ENCODE measurements at places on chromosomes 3 and 15. TPM values are rescaled to one million over a fixed set of nuclear protein-coding genes. Genes with fewer than 3 reads are reported as not detected.

The IL17RC gene
- 31.2 TPM for total RNA-seq

The CCDC39 gene
- not detected for total RNA-seq

The EFCC1 gene
- total RNA-seq, result 9.2 TPM

- no peak for DNase-seq
These were observed 46.8 kb upstream of the C3orf70 start for GRCh38 chr3:185199671-185200070.

DNA sequence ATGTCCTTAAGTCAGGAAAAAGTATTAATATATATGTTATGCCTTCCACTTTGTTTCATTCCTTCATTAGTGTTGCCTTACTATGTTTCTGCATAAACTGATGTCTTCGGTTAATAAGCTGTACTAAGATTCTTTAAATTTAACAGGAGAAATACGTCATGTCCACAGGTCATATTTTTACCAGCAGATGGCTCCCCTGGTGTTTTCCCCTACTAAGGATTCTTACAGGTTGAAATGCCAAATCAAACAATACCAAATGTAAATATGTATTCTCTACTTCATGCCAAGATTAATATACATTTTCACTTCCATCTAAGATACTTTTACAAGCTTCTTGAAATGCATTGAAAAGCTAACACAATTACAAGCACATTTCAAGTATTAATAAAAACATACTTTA is 1602.1 kb downstream of the SI start:
- no peak for DNase-seq

GRCh38 chr3:148203297-148204010 is 494.2 kb upstream of the AGTR1 start:
- no peak for DNase-seq

DNA sequence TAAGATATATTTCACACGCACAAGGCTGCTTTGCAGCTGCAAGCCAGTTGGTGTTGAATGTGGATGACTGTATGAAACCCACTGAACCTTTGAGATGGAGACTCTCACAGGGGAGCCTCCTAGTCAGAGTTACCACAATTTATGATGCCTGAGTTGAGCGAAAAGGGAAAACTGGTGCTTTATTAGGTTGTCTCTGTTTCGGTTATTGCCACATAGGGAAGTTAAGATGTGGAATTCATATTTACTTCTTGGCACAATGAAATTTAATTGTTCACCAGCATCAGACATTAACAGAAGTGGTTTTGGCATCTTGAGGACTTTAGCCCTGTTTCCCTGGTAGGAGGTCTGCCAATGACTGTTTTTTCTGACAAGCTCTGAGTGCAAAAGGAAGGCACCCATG is 358.2 kb downstream of the SQOR start:
- DNase-seq, result no peak

GRCh38 chr3:157785102-157785826 is 282.0 kb upstream of the VEPH1 start:
- DNase-seq, result no peak

Measured in hematopoietic multipotent progenitor cell (in vitro differentiated cells).